ENCODE measurements at places on chromosomes 6 and 20. TPM values are rescaled to one million over a fixed set of nuclear protein-coding genes. Genes with fewer than 3 reads are reported as not detected.
A peak's percentile ranks its signal among the peaks of the same experiment; 100 is the strongest.

DNA sequence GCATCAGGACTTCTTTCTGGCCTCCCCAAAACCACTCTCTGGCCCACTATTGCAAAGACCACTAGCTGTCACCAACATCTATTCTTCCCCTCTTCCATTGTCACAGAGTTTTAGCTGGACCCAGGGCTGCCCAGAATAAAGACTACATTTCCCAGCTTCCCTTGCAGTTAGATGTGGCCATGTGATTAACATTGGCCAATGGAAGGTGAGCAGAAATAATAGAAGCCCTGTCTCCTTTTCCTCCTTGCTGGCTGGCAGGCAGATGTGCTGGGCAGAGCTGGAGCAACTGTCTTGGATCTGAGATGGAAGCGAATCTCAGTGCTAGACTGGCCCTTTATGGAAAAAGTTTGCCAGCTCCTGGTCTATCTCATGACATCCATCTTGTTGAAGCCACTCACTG, 97.0 kb downstream of the KCNB1 start:
- peak; percentile 40 for DNase-seq

DNA sequence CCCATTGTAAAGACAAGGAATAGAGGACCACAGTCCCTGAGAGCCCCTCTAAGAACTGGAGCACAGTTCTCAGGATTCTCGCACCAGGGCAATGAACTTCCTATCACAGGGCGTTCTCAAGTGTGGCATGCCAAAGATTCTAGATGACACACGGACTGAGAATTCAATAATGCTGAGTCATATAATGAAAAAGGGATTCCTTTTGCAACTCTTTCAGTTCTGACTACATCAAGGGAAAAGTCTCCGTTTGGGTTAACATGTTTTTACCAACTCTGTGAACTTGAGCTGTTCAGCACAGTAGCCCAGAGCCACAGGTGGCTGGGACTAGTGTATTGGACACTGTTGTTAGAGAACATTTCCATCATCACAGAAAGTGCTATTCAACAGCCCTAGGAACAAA, 3.4 kb downstream of the MED20 start:
- DNase-seq = no peak

GRCh38 chr6:145531032-145531431, 204.3 kb downstream of the EPM2A start:
- DNase-seq = no peak

- DNase-seq = no peak
These were observed 2.1 kb downstream of the BPIFB4 start for GRCh38 chr20:33081411-33082154.

TGM3 gene
- total RNA-seq = not detected

GRCh38 chr6:168047841-168048723, 30.9 kb downstream of the FRMD1 start:
- DNase-seq = no peak

DNA sequence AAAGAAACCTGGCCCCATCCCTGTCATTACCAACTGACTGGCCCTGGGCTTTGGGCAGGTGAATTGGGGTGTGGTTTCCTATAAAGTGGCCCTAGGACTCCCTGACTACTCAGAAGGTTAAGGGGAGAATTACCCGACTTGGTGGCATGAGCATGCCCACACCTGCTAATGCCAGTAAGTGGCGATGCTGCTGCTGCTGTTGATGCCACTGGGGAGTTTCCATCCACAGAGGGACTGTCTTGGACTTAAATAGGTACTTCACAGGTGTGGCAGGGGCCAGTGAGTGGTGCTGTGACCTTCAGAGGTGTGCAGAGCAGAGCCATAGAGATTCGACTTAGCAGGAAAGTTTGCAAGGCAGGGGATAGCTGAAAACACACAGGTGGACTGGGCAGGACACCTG, 32.6 kb upstream of the MDFI start:
- DNase-seq = no peak

LPA gene
- total RNA-seq = not detected

DNA sequence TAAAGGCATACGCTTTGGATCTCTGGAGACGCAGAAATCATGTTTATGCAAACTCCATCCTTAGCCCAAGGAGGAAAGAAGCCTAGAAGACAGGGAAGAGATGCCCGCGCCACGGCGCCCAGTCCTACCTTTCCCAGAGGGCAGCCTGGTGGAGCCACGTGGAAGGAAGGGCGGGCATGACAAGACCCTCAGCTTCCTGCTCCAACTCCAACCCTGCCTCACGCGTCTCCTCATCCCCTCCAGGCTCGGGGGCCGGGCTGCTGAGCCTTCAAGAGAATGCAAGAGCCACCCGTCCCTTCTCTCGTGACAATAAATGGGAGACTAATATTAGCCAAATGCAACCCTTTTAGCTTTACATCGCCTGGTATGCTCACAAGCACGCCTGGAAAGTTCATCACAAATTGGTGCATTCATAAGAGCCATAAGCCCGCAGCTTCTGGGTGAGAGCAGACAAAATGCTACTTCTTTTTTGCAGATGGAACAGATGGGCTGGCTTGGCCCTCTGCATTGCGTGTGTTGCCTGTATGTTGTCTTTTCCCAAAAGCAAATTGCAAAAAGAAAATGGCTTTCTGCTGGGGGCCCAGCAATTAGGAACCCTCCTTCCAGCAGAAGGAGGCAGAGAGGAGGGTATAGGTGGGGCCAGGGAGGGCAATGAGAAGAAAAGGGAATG, 8.2 kb upstream of the NTSR1 start:
- DNase-seq = no peak

GRCh38 chr6:36312854-36313648, 23.6 kb downstream of the BNIP5 start:
- no peak for DNase-seq

DNA sequence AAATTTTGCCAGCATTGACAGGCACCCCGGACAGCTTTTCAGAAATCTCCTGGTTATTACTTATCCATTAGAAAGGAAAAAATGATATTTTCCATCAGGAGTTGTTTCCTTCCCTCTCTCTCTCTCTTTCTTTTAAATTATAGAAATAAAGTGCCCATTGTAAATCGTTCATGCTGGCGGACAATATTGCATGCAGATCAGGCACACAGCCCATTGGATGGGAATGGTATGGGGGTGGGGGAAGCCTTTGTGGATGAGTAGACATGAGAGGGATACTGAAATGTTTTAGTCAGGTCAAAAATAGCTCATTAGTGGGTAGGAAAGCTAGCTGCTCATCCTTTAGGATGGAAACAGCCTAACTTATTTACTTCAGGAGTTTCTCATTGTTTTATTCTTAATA, 764.9 kb upstream of the MMS22L start:
- no peak for DNase-seq

AIF1 gene
- 9.9 TPM for total RNA-seq

DNA sequence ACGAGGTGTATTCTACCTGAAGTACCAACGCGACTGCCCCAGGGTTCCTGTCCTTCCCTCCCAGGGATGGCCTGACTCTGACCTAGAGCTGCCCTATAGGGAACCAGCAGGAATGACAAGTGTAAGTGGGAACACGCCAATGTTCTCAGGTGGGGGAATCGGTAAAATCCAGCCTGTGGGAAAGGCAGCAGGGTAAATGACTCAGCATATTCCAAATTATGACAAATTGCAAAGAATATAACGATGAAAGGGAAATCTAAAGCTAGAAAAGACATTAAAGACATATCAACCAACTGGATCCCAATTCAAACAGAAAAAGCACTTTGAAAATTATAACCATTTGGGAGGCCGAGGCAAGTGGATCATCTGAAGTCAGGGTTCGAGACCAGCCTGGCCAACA, 41.8 kb downstream of the KIF16B start:
- no peak for DNase-seq

DNA sequence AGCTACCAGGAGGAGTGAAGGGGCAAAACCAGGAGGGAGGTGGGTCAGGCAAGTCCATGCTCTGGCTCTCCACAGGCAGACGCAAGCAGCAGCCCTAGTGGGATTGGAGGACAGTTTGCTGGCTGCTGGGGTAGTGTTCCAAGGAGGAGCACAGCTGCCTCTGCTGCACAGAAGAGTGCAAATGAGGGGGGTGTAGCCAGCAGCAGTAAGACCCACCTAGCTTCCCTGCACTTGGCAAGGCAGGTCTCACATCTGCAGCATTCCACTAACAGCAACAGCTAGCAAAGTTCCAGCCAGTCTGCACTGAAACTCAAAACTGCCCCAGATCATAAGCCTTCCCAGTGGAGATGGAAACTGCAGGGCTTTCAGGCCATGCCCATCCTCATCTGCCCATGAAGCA, 405.0 kb downstream of the UTRN start:
- no peak for DNase-seq

DNA sequence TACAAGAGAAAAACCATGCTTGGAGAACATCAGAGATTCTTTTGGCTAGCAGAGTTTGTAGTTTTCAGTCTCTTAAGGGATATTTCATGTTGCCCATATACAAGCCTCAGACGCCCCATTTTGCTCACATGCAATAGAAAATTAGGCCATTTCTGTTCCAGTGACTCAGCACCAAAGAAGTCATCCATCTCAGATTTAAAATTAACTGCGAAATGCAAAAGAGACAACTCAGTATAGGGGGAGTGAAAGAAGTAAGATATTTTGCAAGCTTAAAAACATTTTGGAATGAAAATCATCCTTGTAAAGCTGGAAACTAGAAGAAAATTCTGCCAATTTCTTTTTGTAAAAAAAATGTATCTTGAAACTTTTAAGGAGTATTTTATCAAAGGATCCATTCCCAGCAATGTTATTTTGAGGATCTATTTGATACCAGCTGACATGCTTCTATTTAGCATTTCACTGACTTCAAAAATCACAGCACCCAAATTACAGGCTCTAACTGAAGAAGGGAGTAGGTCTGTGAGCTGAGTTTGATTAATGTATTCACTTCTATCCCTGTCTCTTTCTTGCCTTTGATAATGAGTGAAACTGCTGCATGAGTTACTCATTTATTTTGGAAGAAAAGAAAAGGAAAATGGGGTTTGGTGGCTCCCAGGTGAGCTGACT, 223.7 kb upstream of the SULF2 start:
- no peak for DNase-seq

DNA sequence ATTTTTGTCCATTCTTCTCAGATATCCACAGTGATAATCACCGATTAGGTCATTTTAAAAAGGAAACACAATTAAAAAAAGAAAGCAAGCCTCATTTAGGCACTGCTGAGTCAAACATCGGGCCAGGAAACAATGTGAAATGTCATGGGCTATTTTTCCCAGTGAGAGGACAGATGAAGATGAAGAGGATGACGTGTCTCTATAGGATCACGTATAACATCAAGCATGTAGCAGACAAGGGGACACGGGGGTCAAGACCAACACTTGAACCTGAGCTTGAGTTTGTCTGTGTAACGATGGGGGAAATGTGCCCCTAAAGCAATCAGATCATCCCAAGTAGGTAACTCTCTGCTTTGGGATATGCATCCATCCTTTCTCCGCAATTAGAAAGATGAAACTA, 553.2 kb downstream of the CD83 start:
- DNase-seq = no peak

BMP5 gene
- total RNA-seq = not detected

C20orf204 gene
- 6.0 TPM for total RNA-seq

- DNase-seq = no peak
These were observed 72.7 kb downstream of the HDDC2 start for GRCh38 chr6:125228981-125229479.

GRCh38 chr6:53608396-53608795, 57.2 kb downstream of the KLHL31 start:
- DNase-seq = no peak

- DNase-seq = no peak
These were observed 94.1 kb upstream of the RNF24 start for GRCh38 chr20:4109307-4109940.

DNA sequence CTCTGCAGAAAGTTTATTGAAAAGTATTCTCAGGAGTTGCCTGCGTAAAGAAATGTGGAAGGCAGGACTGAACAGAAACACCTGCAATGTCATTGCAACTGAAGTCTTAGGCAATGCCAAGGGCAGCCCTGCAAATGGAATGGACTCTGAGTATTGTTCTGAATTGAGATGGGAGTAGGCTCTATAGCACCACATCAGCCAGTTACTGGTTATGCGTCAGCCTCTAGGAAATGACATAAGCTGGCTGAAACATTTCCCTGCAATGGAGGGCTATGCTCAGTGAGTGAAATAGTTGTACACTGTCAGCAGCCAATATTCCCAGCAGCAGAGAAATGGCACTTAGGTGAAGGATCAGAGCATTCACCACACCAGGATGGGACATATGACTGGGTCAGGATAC, 13.8 kb upstream of the GJE1 start:
- no peak for DNase-seq

SLC24A3 gene
- total RNA-seq = 0.25 TPM

DNA sequence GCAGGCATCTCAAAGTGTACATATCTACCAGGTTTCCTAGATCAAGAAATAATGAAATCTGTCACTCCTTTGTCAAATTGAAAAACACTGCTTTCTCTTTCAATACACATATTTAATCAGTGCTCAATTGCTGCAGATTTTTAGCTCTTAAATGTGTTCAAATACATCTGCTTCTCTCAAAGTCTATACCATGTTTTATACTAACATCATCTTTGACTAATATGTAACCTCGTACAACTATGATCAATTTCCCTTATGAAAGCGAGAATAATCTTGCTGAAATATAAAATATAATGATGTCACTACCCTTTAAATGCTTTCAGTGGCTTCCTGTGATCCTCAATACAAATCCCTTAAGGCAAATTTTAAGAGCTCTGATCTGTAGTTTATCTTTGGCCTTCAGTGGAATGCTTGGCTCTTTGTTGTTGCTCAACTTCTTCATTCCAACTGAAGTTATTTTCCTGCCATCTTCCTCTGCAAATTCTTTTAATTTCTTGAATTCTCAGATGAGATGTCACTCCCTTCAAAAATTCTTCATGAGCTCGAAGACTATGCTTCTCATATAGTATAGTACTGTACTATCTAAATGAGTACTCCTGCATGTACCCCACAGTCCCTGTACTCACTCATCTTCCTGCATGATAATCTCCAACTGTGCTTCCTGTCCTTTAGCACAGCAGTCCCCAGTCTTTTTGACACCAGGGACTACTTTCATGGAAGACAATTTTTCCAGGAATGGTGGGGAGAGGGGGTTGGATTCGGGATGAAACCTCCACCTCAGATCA, 545.1 kb upstream of the GJE1 start:
- DNase-seq = no peak

FOXS1 gene
- total RNA-seq = not detected

DNA sequence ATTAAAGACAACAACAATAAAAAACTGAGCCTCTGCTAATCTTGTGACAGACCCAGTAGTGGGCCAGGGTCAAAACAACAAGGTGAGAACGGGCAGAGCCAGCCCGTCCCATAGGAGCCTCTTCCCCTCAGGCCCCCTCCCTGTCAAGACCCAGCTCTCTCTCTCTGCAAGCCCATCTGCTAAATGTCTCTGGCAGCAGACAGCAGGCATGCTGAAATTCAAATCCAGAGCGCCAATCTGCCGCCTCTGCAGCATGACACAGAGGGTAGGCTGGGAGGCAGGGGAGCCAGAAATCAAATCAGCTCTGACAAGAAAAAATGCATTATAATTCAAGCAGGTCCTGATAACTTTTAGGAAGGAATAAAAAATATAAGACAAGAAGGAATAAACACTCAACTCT, 26.3 kb downstream of the METTL24 start:
- no peak for DNase-seq

RUNX2 gene
- total RNA-seq = 30.0 TPM

- no peak for DNase-seq
These were observed 107.5 kb downstream of the LRFN2 start for GRCh38 chr6:40479706-40480105.

Measured in CD4-positive, CD25-positive, alpha-beta regulatory T cell (primary cell).